Stimulated activated CD4-positive, alpha-beta T cell treated with anti-CD3 and anti-CD28 coated beads, TNF-alpha, amount 100 ng/mL, for 1 hour (primary cell): ENCODE measurements at places on chromosomes 5 and 9.

DNA sequence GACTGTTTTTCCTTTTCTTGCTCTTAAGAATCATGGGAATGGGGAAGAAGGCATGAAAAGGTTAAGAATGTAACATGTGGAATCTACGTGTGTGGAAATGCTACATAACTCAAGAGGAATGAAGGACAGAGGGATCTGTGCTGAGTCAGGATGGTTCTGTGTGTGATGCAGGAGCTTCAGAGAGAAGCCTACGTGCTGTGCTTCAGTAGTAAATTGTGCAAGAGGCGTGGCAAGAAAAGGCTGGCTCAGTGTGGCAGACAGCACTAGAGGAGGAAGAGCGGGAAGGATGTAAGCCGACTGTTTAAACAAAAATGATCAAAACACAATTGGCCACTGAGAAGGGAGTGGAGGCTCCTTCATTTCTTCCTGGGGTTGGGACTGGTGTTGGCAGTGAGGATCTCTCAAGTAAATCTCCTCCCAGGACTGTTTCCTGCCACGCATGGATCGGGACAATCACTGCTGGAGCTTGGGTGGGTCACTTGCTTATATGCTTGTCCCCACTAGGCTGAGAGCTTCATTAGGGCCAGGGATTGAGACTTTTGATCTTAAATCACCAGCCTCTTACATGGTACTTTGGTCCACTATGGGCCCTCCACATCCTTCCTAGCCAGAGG lies 59.4 kb upstream of the BASP1 start:
- DNase-seq, result no peak

GRCh38 chr5:58934629-58935097 lies 351.8 kb downstream of the RAB3C start:
- DNase-seq, result no peak

GRCh38 chr9:110969971-110970386 lies 68.3 kb downstream of the LPAR1 start:
- DNase-seq, result no peak

DNA sequence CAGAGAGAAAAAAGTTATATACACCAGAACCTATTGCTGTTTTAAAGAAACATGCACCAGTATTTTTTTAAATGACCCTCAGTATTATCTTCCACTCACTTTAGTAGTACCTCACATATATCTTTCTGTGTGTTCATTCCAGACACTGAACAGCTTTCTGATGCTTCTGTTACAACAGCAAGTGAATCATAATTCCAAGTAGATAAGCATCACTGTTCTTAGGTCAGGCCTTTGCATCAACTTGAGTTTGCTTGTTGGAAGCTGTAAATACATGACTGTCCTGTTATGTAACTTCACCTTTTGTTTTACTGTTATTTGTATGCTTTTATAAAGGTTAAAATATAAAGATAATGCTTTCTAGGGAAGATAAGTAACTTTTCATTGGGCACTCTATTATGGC lies 184.4 kb downstream of the ISL1 start:
- DNase-seq, result no peak

DNA sequence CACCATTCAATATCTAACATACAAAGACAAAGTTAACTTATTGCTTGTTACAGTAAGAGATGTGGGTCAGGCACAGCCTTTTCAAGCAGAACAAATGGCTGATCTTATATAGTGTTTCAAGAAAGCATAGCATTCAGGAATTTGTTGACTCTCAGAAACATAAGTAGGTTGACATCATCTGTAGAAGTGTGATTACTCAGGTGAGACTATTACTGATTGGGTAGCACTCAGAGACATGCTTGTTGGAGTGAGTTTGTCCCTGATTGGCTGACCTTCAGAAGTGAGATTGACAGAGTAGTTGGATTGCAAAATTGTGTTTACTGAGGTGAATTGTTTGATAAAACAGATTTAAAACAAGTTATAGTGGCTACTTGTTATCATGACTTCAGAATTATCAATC lies 30.7 kb upstream of the TNPO1 start:
- DNase-seq, result no peak
